ENCODE measurements at places on chromosomes 2 and 18.

DNA sequence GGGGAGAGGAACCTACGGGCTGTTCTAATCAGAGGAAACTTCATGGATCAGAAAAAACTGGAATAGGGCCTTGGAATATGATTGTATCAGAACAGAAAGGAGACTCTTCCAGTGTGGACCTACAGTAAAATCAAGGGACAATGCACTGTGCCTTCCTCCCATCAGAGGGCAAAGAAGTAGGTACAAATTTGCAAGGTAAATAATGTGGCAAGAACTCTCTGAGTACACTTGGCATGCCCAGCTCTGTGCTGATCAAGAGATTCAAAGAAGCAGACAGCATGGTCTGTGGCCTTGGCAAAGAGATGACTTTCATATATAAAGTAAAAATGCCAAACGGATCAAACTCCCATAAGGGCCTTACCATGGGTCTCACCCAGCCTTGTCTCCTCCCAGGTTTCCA lies 242.6 kb upstream of the OSR1 start:
- no peak for DNase-seq

DNA sequence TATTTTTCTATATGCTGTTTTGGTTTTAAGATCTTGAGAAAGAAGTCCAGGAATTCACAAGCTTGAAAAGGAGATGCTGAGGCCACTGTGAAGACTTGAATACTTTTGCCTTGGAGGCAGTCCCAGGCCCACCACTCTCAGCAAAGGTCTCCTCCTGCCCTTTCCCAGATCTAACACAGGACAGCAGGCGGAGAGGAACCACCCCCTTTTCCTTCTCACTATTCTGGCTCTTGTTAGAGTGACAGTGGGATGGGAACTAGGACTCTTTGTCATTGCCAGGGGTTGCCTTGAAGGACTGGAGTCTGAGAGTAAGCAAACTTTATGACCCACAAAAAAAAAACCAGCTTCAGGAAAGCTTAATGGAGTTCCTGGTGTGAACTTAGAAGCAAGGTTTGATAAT lies 54.7 kb downstream of the E2F6 start:
- DNase-seq = no peak

GRCh38 chr2:113251118-113251517 lies 27.6 kb downstream of the PAX8 start:
- no peak for DNase-seq

GRCh38 chr2:204574486-204574885 lies 29.2 kb downstream of the PARD3B start:
- DNase-seq = no peak

- no peak for DNase-seq
Observed at GRCh38 chr2:21111012-21111411, 12.8 kb upstream of the TDRD15 start.

GRCh38 chr2:166112193-166112605 lies 15.6 kb downstream of the SCN1A start:
- DNase-seq = no peak

- DNase-seq = no peak
Observed at GRCh38 chr2:33726415-33726814, 127.3 kb upstream of the FAM98A start.

GRCh38 chr2:47592381-47592780 lies 189.4 kb downstream of the MSH2 start:
- no peak for DNase-seq

Data from omental fat pad (tissue), 4 donors.